ENCODE measurements at places on chromosomes 2 and 18.

GRCh38 chr2:86142436-86143257, 36.6 kb downstream of the PTCD3 start:
- DNase-seq, result no peak

DNA sequence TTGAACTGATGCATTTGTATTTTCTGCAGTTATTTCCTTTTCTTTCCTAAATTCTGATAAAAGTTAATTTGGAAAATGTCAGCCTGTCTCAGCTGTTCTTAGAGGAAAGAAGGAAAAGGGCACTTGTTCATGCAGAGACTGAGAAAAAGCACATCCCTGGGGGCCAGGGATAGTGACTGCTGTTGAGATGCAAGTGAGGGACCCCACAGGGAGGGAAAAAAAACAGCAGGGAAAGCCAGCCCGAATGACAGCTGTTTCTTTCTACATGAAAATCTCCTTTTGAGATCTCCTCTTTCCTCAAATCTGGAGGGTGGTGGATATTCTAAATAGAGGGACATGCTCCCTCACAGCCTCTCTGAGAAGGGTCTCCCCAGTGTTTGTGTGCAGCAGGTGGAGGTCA, 14.0 kb upstream of the MTA3 start:
- DNase-seq, result no peak

DNA sequence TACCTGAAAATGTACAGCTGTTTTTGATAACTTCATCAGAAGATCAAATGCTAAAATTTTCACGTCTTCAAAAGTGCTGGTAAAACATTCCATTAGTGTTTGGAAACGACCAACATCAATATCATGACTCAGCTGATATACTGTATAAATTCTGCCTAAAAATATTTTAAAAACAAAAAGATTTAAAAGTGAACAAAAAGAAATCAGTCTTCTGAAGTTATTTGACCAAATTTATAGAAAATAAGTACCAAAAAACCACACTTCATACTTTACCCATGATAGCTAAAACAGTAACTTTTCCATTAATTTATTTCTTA, 35.6 kb downstream of the THADA start:
- no peak for DNase-seq

DNA sequence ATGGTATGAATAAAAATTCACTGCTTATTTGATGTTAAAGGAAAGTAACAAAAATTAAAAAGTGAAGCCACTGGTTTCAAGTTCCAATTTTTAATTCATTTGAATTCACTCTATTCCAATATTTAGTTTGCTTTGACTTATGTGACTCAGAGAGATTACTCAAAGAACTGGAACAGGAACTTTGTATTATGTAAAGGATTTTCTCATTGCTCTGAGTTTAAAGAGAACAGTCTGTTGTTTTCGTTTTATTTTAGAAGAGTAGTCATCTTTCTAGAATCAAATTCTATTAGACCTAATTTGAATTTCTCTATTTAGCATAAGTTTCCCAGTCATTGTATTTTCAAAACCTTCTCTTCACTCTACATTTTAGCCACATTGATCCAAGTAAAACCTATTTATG, 300.1 kb upstream of the SLC8A1 start:
- no peak for DNase-seq

GRCh38 chr2:174749793-174750192, 14.5 kb downstream of the CHRNA1 start:
- DNase-seq, result no peak

- no peak for DNase-seq
These were observed 1.0 kb upstream of the ZEB2 start for GRCh38 chr2:144520756-144521487.
